GM23248 (cell line): ENCODE measurements at places on chromosomes 1 and 21. TPM values are rescaled to one million over a fixed set of nuclear protein-coding genes. Genes with fewer than 3 reads are reported as not detected.

DNA sequence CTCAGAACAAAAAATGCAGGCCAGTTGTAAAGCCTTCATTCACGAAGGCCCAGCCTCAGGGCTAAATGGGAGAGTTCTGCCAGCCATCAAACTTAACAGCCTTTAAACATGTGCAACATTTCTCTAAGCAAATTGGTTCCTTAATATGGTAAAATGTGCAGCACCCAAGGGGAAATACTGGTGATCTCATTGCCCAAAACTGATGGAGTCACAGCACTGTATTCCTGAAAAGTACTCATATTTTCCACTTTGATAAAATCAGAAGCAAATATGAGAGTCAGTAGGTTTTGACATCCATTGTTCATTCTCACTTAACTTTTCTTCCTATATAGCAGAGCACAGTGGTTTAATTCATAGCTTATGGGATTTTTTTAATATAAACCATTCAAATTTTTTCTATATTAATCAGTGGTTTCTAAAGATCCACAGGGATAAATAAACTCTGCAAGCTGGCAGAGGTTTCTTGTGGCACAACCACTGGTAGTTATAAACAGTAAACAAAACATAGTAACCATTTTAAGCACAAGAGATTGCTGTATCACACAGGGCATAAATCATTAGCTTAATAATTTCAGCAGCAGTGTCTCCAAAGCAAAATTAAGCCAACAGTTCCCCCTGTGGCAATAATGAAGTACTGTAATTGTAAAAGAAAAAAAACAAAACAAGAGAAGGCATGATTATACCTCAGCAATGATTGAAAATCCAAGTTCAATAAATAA lies 106.9 kb upstream of the LYPLAL1 start:
- DNase-seq = peak; percentile 78

DNA sequence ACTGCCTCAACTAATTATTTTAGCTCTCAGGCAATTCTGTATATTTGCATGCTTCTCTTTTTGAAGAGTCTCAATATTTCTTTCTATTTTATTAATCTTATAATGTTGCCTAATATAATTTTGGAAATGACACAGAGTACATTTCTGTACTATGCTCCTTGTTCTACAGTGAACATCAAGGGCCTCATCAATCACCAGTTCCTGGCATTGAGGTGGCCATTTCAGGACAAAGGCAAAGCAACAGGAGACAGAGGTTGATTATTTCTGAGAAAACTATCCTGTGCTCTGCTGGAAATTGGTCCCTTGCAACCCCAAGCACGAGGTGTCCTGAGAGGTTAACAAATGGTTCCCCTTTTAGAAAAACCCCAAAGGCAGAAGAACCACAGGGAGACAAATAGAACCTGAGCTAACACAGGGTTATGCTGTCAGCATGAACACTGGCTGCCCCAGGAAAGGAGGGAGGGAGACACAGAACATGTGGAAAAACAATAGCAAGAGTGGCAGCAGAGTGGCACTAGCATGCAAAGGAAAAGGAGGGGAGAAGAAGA lies 63.9 kb upstream of the VAV3 start:
- no peak for DNase-seq

The SKI gene
- 23.1 and 26.8 TPM in 2 replicates for total RNA-seq

GRCh38 chr1:53431244-53431643 lies 28.0 kb upstream of the DMRTB1 start:
- DNase-seq = no peak

The CLEC20A gene
- not detected in 2 replicates for total RNA-seq

The MRPL24 gene
- 49.2 and 55.7 TPM in 2 replicates for total RNA-seq

- DNase-seq = no peak
Measured at GRCh38 chr1:32991386-32991785, 26.8 kb upstream of the RNF19B start.

DNA sequence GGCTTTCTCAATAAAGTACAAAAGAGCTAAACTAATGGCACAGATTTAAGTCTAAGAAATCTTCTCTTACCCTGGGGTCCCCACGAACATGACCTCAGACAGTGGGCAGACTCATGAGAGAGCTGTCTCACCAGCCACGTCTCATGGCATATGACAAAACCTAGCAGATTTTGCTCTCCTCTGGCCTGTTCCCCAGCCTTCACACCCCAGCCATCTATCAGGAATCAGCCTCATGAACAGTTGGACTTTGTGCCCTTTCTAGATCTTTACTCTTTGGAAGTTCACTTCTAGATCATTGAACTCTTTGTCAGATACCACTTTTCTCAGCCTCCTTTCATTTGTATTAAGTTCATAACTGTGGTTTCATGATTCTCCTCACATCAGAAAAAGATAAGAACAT lies 14.2 kb upstream of the HSD3B1 start:
- no peak for DNase-seq

The TRIM58 gene
- not detected in 2 replicates for total RNA-seq

- DNase-seq = peak; percentile 26
Measured at GRCh38 chr1:29238620-29239002, 2.3 kb downstream of the PTPRU start.

- no peak for DNase-seq
Measured at GRCh38 chr21:37240978-37241377, 26.2 kb downstream of the VPS26C start.

DNA sequence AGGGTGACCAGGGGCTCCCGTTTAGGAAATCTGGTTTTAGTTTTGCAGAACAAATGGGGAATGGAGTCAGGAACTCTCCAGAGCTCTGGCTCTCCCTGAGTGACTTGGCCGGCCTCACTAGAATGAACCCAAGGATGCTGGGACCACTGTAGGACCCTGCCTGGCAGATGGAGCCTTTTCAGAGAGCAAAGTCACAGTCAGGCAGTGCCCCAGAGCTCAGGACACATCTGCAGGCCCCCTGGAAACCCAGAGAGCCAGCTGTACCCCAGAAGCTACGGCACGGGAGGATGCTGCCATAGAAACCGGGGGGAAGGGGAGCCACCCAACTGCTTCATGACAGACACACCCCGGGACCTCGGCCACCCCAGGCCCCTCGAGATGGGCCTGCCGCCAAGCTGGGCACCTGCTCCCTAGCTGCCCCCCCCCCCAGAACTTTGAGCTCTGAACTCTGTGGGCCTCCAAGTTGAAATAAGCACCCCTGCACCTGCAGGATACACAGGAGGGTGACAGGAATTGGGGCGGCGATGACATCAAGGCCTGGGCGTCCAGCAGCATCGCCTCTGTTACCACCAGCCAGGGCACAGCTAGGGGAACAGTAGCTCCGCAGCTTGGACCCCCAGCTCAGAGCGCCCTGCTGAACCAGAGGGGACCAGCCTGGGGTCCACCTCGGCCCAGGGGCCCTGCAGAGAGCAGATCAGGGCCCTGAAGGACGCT lies 91.8 kb upstream of the VAMP3 start:
- DNase-seq = no peak

The TAGLN2 gene
- total RNA-seq = 360 and 400 TPM in 2 replicates

GRCh38 chr1:63073309-63074306 lies 248.8 kb upstream of the FOXD3 start:
- DNase-seq = peak; percentile 20

GRCh38 chr1:55305735-55306134 lies 90.6 kb upstream of the USP24 start:
- DNase-seq = peak; percentile 48

The AMPD1 gene
- total RNA-seq = not detected in 2 replicates

GRCh38 chr1:156882543-156882942 lies 11.0 kb upstream of the PEAR1 start:
- no peak for DNase-seq

DNA sequence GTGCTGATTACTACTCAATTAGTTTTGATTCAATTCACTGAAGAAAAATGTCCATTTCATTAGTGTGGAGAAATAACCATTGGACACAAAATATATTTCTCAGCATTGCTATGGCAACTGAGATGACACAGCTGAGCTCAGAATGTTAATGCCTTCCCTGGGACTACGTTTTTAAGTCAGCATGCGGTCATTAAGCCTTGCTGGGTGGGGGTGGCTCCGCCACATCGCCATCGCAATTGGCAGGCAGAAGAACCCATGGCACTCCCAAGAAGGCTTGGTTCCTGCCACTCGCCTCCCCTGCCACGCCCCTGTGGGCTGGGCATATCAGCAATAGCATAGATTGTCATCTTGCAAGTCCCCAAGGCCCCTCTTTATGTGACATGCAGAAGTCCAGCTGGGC lies 256.7 kb upstream of the CAMK1G start:
- no peak for DNase-seq

DNA sequence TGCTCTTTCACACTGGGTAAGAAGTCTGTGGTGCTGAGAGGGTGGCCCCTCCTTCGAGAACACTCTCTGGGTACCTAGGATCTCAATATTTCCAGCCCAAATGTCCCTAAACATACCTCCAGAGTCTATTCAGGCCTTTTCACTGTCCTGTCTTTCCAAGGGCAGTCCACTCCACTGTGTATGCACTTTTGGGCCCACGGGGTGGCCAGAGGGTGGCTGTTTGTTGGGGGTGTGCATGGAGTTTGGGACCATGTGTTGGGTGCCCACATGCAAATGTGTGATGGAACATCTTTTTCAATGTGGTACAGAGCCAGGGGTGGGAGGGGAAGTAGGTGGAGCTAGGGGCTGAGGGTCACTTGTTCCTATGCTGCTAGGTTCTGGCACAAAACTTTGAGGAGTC lies 87.5 kb downstream of the FAM78B start:
- DNase-seq = no peak

DNA sequence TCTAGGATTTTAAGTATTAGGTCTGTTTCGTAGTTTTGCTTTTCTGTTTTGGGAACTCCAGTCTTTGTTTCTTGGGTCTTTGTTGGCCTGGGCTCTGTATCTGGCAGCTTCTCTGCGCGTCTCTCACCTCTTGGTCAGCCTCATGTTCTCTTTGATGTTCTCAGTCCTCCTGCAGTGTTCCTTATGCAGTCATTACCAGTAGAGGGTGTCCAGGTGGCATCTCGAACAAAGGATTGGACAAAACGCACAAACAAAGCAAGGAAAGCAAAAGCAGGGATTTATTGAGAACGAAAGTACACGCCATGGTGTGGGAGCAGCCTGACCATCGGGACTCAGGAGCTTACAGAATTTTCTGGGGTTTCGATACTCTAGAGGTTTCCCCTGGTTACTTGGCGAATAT lies 133.7 kb upstream of the COL6A1 start:
- peak; percentile 7 for DNase-seq

DNA sequence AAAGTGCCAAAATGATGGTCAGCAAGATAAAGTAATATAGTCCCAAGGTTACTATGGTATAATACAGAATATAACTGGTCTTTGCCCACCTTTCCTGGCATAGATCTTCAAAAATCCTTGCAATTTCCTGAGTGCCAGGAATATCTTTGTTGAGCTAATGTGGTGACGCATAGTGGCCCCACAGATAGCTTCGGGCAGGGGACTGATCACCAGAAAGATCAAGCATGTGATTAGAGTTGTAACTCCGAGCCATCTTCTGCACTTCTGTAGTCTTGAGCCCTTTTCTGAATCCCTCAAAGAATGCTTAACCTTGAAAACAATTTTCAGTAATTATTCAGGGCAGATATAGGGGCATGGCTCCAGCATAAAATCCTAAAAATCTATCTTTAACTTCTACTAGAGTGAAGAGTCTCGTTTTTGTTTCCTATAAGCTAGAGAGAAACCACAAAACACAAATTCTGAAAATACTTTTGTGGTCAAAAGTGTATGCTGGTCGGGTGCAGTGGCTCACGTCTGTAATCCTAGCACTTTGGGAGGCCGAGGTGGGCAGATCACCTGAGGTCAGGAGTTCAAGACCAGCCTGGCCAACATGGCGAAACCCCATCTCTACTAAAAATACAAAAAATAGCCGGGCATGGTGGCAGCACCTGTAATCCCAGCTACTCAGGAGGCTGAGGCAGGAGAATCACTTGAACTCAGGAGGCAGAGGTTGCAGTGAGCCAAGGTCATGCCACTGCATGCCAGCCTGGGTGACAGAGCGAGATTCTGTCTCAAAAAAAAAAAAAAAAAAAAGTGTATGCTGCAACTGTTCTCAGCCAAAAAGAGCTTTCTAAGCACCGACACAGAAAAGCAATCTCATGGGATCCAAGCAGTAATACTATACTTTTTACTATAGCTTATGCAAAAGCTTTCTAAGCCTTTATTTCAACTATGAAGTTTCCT lies 62.8 kb downstream of the NVL start:
- DNase-seq = no peak

The WNT9A gene
- 2.1 TPM in 2 replicates for total RNA-seq

- no peak for DNase-seq
Measured at GRCh38 chr1:239126884-239127283, 259.5 kb upstream of the CHRM3 start.

GRCh38 chr1:12069623-12070244 lies 6.6 kb downstream of the TNFRSF8 start:
- DNase-seq = no peak

GRCh38 chr1:61237659-61238358 lies 155.4 kb downstream of the NFIA start:
- no peak for DNase-seq

DNA sequence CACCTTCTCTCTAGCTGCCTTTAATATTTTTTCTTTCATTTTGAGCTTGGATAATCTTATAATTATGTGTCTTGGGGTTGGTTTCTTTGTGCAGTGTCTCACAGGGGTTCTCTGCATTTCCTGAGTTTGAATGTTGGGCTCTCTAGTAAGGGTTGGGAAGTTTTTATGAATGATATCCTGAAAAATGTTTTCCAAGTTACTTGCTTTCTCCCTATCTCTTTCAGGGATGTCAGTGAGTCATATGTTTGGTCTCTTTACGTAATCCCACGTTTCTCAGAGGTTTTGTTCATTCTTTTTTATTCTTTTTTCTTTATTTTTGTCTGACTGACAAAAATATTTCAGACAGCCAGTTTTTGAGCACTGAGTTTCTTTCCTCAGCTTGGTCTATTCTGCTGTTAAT lies 55.4 kb upstream of the CCDC190 start:
- peak; percentile 71 for DNase-seq

The SMCP gene
- not detected in 2 replicates for total RNA-seq

DNA sequence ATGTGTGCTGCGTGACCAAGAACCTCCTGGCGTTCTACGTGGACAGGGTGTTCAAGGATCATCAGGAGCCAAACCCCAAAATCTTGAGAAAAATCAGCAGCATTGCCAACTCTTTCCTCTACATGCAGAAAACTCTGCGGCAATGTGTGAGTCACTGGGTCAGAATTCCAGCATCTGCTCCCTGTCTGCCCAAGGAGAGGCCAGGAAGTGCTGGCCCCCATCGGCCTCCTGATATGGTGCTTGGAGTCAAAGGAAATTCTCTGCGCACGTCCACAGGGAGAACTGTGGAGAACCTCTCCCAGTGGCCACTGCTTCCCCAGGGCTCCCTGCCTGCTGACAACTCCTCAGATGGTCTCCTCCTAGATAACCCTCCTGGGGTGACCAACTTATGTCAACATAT lies 25.6 kb upstream of the IL20 start:
- DNase-seq = peak; percentile 63

- peak; percentile 17 for DNase-seq
Measured at GRCh38 chr1:27318136-27318535, 3.8 kb upstream of the TMEM222 start.

GRCh38 chr1:3012456-3013291 lies 8.6 kb upstream of the ACTRT2 start:
- peak; percentile 43 for DNase-seq

The PDIK1L gene
- 6.6 and 6.8 TPM in 2 replicates for total RNA-seq

The SH2D2A gene
- not detected in 2 replicates for total RNA-seq
